Tongue (tissue), 3 donors: ENCODE measurements at places on chromosomes 5 and 9. TPM values are rescaled to one million over a fixed set of nuclear protein-coding genes. Genes with fewer than 3 reads are reported as not detected.

DNA sequence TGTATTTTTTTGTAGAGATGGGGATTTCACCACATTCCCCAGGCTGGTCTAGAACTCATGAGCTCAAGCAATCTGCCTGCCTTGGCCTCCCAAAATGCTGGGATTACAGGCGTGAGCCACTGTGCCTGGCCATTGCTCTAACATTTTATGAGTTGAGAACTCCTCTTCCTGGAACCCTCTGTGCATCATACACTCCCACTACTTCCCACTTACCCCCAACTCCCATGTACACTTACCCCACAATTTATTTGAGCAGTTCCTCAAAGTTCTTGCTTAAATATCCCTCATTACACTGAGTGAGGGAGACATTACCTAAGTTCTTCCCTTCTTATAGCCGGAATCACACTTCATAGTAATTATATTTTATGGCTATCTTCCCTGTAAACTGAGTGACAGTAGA, 42.9 kb upstream of the GALNT10 start:
- DNase-seq = no peak

DNA sequence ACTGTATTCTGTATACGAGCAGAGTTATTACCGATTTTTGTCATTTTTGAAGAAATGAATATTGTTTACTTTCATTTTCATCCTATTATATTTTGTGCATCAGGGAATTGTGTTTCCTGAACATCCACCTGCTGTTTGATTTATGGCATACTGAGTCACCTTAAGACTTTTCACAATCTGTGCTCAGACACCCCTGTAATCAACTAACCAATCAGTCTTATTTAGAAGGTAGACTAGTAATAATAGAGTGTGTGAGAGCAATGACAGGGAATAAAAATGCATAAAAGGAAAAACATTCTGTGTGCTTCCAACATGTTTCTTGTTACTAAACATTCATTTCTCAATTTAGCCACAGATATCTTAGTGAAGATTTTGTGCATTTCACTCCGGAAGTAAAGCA, 1413.6 kb upstream of the ACO1 start:
- no peak for DNase-seq

DNA sequence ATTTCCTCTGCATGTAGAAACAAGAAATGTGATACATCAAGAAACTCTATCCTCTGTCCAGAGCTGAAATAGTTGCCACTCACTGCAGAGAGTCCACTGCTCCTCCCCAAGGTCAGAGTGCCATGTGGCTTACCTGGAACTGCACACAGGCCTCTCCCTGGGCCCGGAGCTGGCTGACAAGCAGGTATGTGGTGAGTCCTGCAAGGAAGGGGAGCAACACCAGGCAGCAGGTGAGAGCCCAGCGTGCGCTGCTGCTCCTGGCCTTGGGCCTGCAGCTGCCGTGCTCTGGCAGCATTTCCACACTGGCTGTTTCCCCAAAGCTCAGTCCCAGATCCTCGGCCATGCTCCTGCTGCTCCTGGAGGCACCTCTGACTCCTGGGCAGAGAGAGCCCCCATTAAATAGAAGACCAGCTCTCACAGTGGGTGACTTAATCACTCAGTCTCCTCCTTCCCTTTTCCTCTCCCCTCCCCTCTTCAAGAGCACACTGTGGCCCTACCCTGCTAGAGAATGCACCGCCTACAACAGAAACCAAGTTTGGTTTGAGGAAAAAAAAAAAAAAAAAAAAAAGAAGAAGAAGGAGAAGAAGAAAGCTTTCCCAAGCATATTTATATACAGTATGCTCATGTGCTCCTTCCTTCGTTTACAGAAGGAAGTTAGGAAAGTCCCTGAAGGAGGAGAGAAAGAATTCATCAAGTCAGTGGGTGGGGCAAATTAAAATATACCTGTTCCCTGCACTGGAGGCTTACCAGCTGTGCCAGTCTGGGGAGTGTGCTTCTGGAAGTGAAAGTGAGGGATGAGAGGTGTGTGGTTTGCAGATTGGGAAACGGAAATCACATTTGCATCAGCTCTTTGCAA, at the start of gene TNFSF15:
Gene TNFSF15 (minus strand): TSS at position 370 of the 856 bp plus-strand sequence. CDS start 27 bp downstream, at position 343.
- peak; percentile 61 for DNase-seq

DNA sequence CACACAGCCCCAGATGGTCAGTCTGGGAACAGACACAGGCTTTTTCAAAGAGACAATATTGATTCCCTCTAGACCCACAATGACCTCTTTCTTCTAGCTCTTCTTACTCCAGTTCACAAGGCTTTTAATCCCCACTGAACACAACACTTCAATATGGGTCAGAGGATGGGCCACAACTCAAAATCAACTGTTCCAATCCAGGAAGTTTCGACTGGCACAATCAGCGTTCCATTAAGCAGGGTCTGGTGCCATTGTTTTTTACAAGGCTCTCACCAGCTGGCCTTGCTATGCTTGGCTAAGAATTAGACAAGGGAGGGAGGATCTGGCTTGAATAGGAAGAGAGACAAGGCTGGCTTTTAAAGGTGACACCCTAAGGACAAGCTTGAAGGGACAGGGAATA, 199.4 kb upstream of the SLC24A2 start:
- no peak for DNase-seq

- no peak for DNase-seq
Measured at GRCh38 chr5:119031905-119032304, 39.0 kb upstream of the DMXL1 start.

GRCh38 chr9:112556497-112557442, 70.1 kb downstream of the KIAA1958 start:
- DNase-seq = no peak

DNA sequence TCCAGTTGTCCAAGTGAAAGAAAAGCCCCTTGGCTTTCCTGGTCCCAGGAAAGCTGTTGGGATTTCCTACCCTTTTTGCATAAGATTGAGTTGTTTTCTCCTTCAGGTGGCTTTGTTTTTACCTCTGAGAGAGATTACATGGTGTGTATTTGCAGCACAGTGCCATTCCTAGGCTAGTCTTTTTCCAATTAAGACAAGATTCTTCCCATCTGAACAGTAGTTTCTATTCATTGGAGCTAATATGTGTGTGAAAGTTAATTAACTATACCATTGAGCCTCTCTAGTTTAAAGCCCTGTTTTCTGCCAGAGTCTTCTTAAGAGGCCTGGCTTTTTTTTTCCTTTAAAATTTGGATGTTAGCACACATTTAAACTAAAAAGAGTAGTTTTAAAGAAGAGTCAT, 20.1 kb downstream of the MSANTD3 start:
- DNase-seq = no peak

- DNase-seq = no peak
Measured at GRCh38 chr9:138044485-138045383, 167.2 kb downstream of the CACNA1B start.

GRCh38 chr5:134111741-134112647, 2.5 kb upstream of the TCF7 start:
- DNase-seq = no peak

DNA sequence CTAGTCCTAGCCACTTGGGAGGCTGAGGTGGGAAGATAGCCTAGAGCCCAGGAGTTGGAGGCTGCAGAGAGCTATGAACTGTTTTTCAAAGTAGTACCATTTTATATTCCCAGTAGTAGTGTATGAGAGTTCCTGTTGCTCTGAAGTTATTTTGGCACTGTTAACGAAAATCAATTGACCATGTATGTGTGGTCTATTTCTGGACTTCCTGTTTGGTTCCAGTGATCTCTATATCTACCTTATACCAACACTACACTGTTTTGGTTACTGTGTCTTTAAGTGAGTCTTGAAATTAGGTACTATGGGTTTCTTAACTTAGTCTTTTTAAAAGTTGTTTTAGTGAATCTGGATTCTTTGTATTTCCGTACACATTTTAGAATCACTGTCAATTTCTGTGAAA, 13.6 kb downstream of the SLF1 start:
- no peak for DNase-seq

- no peak for DNase-seq
Measured at GRCh38 chr5:147968855-147969254, 62.5 kb upstream of the C5orf46 start.

DNA sequence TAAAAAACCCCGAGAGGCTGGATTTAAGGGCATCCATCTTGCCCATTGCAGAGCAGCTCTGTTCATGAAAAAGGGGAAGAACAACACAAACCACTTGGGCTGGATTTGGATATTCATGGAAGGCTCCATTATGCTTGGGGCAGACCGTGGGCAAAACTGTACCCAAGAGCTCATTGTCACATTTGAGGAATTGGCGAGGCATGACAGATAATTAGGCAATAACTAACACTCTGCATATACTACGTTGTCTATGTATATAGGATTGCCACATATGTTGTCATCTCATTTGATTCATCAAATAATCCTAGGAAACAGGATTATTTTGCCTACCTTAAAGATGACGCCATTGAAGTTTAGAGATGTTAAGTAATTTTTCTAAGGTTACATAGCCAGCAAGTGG, 255.4 kb downstream of the SMARCA2 start:
- no peak for DNase-seq

DNA sequence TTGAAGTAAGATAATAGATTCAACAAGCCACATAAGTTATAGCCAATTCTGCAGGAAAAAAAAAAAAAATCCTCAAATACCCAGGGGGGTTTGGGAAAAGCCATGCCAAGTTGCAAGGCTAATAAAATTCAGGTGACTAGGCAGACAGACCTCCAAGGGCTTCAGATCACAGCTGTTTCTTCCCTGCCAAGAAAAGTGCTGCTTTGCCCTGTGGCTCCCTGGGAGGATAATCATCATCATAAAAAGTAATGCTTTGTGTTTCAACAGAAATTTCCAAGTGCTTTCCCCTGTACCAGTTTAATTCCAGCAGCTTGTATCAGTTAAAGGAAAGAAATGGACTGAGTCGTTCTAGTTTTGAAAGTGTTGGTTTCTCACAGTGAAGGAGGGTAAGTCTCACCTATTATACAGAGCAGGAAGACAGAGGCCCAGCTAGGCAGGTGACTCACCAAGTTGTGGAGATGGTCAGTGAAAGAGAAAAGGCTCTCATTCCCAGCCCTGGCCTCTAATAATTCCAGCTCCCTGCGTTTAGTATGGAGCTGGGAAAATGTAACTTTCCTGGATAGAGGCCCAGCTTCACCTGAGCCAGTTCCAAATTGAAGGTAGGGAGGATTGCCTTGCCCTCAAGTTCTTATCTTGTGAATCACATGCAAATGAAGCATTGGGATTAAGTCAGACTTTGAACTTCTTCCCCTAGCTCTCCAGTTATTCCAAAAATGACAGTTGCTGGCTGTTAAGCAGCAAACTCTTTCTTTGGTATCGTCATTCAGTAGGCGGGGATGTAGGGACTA, 263.4 kb downstream of the GRIA1 start:
- no peak for DNase-seq

DNA sequence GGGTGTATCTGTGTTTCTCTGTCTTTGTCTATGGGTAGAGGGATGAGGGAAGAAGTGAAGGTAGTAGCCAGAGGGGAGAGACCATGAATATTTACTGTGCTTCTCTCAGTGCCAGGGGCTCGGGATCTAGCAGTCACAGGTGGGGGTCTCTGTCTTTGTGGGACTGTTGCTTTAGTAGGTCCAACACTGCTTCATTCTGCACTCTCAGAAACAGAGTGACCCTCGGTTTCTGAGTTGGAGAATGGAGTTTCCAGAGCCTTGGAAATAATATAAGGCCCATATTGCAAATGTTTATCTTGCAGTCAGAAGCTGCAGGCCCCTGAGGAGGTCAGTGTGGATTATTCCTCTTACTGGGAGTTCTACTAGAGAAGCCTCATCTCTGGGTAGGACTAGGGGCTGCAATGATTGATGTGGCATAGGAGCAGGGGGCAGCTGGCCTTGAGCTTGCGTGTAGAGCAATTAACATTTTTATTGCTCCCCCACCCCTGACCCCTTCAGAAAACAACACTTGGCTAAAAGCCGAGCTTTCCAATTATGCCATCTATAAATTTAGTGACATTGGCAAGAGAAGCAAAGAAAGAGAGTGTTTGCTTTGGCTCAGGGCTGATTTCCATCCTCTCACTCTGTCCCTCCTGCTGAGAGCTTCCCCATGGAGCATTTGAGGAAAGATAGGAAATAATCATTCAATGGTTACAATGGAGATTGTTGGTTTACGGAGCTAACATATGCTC, 55.0 kb upstream of the TRPC7 start:
- DNase-seq = no peak

- peak; percentile 71 for DNase-seq
Measured at GRCh38 chr5:53568871-53569270, 8.4 kb downstream of the NDUFS4 start.

DNA sequence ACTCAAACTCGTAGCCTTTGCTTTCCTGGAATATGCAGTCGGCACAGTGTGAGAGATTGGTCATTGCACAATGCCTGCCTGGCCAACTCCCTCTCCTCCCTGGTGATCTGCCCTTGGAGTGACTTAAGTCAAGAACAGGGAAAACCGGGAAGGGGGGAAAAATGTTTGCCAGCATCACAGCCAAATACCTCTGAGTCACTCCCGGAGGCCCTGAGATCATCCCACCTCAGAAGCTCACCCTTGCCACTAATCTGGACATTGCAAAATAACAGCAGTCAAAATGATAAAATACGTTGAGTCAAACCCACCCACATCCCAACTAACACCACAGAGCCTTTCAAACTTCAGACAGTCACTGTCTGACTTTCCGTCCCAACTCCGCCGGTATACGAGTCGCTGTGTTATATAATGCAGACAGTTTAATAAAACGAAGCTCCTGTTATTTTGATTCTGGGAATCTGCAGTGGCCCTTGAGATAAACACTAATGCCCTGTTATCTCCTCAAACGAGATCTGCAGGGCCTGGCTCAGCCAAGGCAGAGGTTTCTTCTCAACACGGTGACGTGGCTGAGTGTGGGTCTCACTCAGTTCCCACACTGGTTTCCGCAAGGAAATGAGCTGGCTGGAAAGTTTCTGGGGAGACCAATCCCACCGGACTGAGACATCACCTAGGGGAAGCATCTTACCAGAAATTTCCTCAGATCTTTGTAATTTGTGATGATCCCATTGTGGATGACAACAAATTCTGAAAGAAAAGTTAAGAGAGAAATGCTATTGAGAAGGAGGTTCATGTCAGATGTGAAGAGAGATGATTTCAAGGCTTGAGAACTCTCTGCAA, 22.1 kb downstream of the GFPT2 start:
- no peak for DNase-seq

DNA sequence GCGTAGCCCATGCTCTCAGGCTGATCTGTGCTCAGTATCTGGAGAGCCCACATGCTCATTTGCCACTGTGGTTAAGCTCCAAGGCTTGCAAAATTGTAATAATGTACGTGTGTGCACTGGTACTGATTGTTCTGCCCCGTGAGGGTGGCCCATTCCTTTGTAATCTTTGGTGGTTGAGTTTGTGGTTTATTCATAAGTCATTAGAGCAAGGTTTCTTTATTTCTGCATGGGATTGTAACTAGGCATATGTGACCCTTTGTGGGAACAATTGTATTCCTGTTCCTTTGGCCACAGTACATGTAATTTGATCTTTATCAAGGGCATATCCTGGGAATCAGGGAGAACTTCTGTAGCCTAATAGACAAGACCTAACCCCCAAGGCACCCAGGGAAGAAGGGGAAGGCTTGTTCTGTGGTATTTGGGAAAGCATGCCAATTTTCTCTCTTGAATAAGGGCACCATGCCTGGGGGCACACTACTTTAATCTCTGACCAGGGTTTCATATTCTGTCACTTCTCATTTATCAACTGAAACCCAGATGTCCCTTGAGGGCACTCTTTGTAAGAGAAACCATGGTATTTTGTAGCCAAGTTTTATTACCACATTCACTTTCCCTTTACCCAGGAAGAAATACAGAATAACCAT, 74.6 kb downstream of the NPR3 start:
- DNase-seq = peak; percentile 42

Gene TUSC1
- 20.7 TPM for total RNA-seq

Gene PCDHGA1
- total RNA-seq = 1.8 TPM

Gene AMBP
- total RNA-seq = not detected

Gene PDCD1LG2
- 1.6 TPM for total RNA-seq

Gene DMRT2
- total RNA-seq = 19.1 TPM

Gene NTRK2
- 60.3 TPM for total RNA-seq

Gene DNAH5
- total RNA-seq = 0.92 TPM
